ENCODE measurements at places on chromosomes 11 and 22.

- DNase-seq: no peak
Measured at GRCh38 chr22:33389936-33390335, 331.8 kb upstream of the SYN3 start.

DNA sequence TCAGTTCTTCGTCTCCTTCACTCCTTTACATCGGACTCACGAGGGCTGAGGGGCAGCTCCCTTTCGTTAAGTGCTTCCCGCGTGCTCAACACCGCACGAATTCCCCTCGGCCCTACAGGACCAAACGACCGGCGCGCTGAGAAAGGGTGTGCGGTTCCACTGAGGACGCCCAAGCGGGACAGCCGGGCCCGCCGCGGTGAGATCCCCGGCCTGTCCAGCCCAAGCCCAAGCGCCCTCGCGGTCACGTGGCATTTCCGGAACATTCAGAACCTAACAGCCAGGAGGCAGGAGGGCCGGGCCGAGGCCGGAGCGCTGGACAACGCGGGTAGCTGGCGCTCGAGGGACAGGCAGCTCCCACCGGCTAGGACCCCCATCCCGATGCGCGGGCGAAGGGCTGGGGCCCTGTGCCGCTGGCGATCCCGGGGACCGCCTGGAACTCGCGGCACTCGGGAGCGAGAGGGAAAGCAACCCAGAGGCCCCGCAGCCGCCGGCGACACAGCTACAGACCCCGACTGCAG lies 737 bp upstream of the STIP1 start:
- DNase-seq: no peak

DNA sequence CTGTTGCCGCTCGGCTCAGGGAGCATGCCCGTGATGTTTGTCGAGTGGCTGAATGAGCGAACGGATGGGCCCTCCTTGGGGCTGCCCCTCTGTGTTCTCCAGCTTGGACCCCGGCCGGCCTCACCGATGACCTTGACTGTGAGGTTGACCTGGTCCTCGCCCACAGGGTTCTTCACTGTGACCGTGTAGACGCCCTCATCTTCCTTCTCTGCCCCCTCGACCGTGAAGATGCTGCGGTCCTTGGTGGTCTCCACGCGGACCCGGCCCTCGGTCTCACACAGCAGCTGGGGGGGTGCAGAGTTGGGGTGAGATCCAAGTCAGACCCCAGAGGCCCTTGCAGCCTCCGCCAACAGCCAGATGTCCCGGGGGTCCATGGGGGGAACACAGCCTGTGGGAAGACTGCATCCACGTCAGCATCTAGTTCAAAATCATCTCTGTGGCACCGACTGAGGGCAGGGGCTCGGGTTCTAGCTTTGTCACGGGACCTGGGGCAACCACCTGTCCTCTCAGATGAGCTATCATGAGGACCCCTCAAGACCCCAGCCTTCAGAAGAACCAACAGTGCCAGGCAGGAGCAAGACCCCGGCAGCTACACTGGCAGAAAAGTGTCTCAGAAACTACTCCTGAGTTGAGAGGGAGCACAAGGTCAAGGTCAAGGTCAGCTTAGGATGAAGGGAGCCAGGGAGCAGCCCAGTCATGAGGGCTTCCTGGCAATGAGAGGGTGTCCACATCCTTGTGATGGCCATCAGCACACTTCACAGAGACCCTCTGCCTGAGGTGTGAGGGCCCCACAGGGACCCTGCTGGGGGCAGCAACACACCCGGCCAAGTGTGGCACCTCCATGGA lies 13.9 kb downstream of the MYBPC3 start:
- no peak for DNase-seq

GRCh38 chr11:1153105-1153950 lies 4.4 kb upstream of the MUC5AC start:
- DNase-seq: no peak

DNA sequence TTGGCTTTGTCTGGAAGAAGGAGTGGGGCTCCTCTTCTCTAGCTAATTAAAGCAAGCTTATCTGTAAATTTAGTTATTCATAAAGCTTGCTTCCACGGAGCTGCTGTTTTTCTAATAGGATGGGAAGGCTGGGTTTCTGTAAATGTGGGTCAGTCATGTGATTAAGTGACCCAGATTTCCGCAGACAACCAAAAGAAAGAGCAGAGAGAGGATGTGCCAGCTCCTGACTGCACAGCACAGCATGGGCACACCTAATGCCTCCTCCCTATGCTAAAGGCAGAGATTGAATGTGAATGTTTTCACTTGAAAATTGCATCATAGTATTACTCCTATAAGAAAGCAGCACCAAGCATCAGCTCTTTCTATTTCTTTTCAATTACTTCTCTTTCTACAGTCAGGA lies 160.2 kb downstream of the FAT3 start:
- no peak for DNase-seq

DNA sequence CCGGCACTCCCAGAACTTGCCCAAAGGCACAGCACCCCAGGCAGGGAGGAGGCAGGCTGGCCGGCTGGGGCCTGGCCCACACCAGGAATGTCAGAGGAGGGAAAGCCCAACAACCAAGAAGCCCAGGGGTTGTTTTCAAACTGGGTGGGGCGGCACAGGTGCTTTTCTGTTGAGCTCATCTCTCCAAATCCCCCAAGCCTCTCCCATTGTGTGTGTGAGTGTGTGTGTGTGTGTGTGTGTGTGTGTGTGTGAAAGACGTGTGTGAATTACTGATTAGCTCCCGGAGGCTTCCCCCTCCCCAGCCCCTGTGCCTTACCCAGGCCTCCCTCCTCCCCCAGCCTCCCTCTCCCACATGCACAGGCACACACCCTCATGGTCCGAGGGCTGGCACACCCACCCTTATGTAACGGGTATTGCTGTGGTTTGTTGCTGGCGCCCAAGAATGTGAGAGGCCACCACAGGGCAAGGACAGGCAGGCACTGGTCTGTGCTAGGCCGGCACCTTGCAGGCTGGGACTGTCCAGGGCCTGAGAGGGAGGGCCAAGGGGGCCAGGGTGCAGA lies 15.9 kb downstream of the TRIM29 start:
- DNase-seq: no peak

DNA sequence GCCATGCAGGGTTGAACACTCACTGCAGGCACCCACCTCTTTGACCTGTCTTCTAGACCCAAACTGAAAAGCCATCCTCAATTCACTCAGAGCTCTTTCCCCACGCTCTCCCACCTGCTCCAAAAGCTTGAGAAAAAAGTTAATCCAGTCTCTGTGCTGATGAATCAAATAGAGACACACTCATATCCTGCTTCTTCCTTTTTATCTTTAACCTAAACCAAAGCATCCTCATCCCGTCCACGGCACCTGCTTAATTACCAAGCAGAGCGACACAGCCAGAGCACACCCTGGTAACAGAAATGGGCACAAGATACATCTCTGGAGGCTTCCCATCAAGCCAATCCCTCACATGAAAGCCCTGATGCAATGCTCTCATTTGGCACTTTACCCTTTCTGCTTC lies 102.6 kb downstream of the PLEKHA7 start:
- DNase-seq: no peak

GRCh38 chr11:131408025-131408640 lies 37.7 kb downstream of the NTM start:
- no peak for DNase-seq
